ENCODE measurements at places on chromosomes 2 and 18.

DNA sequence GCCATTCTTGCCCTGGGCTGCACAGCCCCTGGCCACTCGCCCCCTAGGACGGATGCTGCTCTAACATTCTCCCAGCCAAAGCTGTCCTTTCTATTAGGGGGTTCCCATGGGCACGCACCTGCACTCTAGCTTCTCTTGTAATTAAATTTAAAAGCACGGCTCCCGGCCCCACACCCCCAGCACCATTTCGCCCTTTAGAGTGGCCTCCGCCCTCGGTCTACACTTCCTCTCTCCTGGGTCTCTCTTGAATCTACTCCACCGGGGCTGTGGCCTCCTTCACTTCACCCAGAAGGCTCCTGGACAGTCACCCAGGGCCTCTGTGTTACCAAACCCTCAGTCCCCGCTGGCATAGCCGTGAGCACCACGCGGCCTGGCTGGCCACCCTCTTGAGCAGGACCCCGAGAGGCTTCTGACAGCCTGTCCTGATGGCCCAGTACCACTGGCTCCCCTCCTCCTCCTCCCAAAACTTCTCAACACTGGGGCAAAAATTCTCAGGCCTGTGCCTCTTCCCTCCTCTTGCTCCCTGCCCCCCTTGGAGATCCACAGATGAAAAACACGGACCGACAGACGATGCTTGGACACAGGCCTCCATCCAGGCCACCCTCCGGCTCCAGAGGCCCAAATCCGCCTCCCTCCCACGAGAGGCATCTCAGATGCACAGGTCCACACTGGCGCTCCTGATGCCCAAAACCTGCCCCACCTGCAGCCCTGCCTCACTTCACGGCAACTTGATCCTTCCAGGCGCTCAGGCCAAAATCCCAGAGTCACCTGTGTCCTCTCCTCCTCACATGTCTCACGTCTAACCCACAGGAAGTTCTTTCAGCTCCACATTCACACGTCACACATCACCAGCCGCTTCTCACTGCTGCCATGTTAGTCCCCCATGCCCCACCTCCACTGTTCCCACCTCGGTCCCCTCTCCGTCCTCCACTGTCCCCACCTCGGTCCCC lies 6.9 kb upstream of the RAB17 start:
- no peak for DNase-seq

DNA sequence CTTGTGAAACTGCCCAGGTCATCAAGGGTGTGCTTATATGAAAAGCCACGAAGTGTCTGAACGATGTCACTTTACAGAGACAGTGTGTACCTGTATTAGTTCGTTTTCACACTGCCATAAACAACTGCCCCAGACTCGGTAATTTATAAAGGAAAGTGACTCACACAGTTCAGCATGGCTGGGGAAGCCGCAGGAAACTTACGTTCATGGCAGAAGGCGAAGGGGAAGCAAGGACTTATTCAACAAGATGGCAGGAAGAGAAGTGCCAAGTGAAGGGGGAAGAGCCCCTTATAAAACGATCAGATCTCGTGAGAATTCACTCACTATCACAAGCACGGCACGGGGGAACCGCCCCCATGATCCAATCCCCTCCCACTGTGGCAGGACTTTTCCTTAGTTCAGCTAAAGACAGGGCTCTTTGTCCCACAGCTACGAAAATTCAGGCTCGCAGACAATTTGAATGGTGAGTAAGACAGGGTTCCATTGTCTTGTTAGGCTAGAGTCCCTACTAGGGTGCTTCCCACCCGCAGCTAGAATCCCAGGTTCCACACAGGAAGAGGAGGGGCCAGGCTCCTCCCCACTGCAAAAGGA lies 20.1 kb downstream of the TMEM177 start:
- DNase-seq: no peak

- DNase-seq: no peak
These were observed 15.5 kb downstream of the SALL3 start for GRCh38 chr18:78994977-78995582.

DNA sequence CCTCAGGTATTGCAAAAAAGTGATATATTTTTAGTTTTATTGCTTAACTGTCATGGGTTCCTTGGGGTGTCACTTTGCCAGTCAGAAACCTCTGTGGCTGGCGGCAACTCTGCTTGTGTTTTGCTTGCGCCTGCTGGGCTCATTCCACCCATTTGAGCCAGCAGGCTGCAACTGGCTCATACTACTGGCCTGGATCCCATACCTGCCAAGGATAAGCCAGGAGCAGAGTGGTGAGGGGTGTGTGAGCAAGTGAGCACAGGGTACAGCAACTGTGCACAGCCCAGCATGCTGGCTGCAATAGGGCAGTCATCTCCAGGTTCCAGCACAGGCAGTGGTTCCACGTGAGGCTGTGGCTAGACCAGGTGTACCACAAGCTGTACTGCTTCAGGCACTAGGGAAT lies 687.5 kb downstream of the NYAP2 start:
- no peak for DNase-seq

DNA sequence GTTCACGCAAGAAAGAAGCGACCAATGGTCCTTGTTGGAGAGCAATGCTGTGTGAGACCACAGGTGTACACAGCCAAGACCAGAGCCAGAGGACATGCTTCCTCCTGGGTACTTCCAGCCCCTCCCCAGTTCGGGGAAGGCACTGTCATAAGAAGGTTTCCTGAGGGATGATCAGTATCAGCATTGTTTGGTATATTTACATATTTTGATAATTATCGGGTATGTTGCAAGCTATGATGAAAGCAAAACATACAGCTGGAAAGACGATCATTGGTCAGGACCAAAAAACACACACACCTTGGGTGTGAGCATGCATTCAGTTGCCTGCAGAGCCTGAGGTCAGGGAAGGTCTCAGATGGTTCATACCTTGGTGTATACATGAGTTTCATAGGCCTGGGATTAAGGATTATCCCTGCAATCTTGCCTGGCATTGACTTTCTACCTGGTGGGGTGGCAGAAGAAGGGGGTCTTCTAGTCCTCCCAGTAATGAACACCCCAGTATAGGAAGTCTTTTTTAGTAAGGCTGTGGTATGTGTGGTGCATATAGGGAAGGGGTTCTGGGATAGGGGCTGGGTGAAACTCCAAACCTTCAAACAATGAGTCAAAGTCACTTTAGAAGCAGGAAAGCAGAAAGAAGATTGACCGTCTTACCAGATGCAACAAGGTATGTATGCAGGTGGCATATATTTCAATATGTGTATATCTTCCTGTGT lies 2.9 kb downstream of the SERPINB2 start:
- no peak for DNase-seq

GRCh38 chr2:88265352-88266303 lies 95.5 kb downstream of the THNSL2 start:
- peak; percentile 33 for DNase-seq
